Activated CD4-positive, alpha-beta T cell treated with anti-CD3 and anti-CD28 coated beads for 48 hours (primary cell): ENCODE measurements at places on chromosomes 3 and 15.
A peak's percentile ranks its signal among the peaks of the same experiment; 100 is the strongest.

GRCh38 chr3:64238971-64239667 is 13.9 kb upstream of the PRICKLE2 start:
- DNase-seq: no peak

- DNase-seq: no peak
Observed at GRCh38 chr3:5485427-5485826, 297.9 kb downstream of the EDEM1 start.

- no peak for DNase-seq
Observed at GRCh38 chr3:50165910-50166538, 10.9 kb downstream of the SEMA3F start.

DNA sequence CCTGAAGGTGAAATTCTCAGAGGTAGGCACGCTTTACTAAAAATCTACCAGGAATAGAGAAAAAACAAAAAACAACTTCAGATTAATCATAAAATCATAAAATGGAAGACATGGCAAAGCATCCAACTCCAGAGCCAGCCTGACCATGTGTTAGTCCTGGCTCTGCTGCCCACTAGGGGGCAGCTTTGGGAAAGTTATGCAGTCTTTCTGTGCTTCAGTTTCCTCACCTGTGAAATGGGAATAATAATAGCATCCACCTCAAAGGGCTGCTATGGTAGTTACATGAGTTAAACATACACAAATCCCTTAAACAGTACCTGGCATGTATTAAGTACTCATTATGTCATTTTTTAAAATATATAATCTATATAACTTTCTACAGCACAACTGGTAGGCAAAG is 52.3 kb downstream of the WNT5A start:
- DNase-seq: peak; percentile 21

DNA sequence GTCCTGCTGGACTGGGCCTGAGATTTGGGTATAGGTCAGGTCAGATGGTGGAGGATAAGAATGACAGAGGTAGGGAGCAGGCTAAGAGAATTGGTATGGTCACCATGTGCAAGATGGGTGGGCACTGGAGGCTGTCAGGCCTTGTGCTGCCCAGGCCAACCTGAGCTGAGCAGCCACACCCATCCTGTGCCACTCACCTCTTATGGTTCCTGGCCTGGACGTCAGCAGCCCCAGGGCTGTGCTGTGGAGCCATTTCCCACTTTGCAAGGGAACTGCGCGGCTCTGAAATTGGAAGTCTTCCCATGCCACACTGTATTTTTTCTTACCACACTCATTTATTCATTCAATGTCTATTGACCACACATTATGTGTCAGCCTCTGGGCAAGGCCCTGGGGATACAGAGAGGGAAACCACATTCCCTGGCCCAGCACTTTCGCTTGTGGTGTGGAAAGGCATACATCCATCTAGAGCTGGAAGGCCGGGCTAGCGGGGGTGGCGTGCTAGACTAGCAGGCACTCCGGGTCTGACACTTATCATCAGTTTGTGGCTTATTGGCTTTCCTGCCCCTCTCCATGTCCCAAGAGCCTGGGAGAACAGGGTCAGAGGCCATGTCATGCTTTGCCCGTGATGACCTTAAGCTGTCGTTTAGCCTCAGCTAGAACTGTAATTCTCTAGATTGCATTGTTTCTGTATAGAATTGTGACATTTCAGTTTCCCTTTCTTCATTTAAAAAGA is 51.1 kb upstream of the POLG start:
- no peak for DNase-seq

DNA sequence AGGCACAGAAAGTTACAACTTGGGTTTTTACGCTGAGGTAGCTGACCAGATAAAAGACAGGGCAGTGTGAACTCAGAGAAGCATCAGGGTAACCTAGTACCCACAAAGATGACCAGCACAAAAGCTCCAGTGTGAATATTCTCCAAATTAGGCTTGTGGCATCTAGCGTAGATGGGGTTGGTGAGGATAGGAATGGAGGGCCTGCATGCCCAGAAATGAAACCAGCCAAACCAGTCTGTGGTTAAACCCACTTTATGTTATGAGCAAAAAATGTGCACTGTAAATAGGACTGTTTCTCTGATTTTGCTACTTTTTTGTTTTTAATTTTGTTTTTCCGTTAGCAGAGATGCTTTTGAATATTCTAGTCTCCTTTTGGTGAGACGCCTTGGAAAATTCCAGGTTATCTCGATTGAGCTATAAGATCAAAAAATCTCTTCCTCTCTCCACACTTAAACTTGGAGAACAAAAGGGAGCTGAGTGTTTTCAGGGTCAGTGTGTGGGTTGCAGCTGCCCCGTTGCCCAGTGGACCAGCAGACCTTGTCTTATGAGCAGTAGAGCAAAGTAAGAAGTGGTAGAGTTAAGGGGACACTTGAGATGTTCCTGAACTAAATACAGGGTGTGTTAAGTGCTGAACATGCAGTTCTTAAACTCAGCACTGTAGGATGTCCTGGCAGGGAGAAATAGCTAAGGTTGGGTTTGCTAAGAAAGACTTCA is 132.9 kb downstream of the C3orf38 start:
- DNase-seq: no peak

- no peak for DNase-seq
Observed at GRCh38 chr3:33122991-33123390, 9.2 kb downstream of the CRTAP start.

GRCh38 chr3:125058529-125058928 is 2.7 kb upstream of the HEG1 start:
- DNase-seq: no peak

DNA sequence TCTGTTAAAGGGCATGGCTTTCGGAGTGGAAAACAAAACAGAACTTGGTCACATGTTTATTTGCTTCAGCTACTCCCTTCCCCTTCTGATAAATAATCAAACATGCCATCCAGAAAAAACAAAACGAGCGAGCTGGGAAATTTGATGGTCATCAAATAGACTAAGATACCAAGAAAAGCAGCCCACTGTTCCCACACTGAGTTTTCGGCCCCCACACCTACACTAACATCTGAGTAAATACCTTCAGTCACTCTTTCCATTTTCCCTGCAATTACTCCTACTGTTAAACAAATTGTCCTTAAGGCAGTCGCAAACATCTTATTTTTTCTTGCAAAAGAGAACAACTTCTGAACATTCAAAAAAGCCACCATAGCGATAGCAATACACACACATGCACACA is 454.6 kb downstream of the FOXP1 start:
- DNase-seq: no peak

- DNase-seq: peak; percentile 72
Observed at GRCh38 chr15:85690561-85691231, 104.0 kb downstream of the KLHL25 start.

GRCh38 chr15:47586653-47587224 is 130.6 kb upstream of the SEMA6D start:
- no peak for DNase-seq

- no peak for DNase-seq
Observed at GRCh38 chr15:98433346-98433745, 215.0 kb upstream of the IGF1R start.

DNA sequence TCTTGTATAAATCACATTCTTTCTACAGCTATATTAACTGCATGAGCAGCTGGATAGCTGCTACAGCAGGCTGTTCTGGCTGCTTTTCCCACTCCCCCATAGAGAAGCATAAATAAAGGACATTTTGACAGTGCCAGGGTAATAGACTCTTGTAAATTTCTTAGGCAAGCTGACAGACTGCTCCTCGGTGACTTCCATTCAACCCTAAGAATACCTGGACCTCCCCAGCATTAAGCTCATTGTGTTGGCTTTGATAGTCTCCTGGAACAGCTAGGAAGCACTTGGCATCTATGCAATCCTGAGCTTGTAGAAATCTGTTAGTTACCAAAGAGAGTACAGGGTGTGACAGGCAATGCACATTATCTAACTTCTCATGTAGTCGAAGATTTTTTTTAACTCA is 475.4 kb downstream of the AGBL1 start:
- no peak for DNase-seq

DNA sequence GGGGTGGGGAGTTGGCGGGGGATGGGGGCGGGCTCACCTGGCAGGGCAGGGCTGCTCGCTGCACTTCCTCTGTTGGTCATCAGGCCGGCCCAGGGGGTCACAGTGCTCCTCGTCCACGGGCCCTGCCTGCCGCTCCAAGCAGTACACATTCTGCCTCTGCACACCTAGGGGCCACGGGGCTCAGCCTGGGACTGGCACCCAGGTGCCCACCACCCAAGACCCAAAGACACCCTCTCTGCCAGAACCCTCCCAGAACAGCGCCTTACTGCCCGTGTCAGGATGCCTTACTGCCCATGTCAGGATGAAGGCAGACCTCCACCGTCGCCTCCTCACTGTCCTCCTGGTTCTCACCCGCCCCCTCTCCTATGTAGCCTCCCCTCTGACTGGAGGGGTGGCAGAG is 43.2 kb downstream of the ADAMTS7 start:
- no peak for DNase-seq

DNA sequence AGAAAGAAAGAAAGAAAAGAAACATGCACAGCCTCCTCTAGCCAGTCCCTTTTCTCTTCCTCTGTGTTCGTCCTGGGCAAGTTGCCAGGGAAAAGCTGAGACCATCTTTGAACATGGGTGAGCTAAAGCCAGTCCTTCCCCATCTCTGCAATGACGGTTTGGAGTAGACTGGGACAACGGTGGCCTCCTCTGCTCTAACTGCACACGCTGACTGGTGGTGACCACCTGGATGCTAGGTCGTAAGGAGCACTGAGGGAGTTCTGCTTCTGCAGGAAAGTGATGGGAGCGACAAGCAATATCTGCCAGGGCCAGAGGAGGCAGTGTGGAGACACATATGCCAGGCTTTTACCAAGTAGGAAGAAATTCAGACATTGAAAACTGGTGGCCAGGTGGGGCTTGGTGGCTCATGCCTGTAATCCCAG is 111.7 kb downstream of the NUP210 start:
- DNase-seq: peak; percentile 41

DNA sequence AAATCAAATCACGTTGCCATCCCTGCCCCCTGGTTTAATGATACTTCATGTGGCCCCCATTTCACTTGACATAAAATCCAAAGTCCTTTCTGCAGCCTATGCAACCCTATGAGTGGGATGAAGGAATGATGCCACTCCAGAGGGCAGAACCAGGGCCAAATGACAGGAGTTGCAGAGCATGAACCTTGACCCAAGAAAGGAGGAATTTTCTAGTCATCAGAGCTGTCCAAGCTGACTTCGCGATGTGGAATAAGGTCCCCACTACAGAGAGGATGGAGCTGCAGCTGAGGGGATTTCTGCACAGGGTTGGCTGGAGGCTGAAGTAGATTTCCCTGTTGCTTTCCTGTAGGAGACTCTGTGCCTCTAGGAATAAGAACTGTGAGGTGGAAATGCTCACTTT is 15.8 kb upstream of the EPHB3 start:
- DNase-seq: no peak

DNA sequence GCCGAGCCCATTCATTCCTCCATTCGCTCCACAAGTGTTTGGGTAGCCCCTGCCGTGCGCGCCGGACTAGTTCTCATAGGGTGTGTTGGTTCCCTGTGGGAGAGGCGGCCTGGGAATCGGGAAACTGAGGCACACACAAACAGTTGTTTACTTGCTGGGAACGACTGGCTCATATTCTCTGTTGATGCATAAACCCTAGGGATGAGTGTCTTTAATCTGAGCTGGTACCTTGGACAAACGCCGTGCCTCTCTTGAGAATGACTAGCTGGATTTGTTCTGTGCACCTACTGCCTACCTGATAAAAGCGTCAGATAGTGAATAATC is 737 bp downstream of the DNAJA4 start:
- DNase-seq: no peak

DNA sequence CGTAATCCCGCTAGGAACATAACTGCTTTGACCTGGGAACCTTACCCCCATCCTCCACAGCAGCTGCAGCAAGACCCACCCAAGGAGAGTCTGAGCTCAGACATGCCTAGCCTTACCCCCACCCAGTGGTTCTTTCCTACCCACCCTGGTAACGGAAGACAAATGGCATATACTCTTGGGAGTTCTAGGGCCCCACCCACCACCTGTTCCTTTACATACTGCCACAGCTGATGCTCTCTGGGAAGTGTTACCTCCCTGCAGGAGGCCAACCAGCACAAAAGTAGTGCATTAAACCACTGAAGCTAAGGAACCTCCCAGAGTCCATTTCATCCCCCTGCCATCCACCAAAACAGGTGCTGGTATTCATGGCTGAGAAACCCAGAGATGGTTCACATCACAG is 50.6 kb upstream of the AZI2 start:
- no peak for DNase-seq

- no peak for DNase-seq
Observed at GRCh38 chr15:48537271-48538113, 108.0 kb downstream of the FBN1 start.

DNA sequence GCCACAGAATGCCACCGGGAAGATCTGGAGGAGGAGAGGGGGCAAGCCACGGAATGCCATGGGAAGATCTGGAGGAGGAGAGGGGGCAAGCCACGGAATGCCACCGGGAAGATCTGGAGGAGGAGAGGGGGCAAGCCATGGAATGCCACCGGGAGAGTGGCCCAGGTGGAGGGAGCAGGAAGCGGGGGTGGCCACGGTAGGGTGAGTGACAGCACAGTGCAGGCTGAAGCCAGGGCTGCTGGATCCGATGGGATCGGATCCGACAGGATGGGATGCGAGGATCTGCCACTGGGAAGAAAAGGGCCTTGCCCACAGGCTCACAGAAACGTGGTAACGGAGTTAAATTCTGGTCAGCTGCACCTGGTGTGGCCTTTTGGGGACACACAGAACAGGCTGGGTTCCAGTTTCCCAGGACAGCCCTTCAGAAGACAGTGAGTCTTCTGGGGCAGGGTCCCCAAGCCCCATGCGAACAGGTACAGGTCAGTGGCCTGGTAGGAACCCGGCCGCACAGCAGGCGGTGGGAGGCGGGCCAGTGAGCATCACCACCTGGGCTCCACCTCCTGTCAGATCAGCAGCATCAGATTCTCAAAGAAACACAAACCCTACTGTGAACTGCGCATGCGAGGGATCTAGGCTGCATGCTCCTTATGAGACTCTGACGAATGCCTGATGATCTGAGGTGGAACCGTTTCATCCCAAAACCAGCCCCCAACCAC is 58.8 kb downstream of the XXYLT1 start:
- no peak for DNase-seq

- no peak for DNase-seq
Observed at GRCh38 chr3:70736009-70736408, 423.6 kb upstream of the MDFIC2 start.
